ENCODE measurements at places on chromosomes 4 and X.

GRCh38 chrX:54826598-54826997, 19.1 kb downstream of the MAGED2 start:
- no peak for DNase-seq

GRCh38 chr4:111466811-111467604, 678.2 kb upstream of the FAM241A start:
- no peak for DNase-seq

DNA sequence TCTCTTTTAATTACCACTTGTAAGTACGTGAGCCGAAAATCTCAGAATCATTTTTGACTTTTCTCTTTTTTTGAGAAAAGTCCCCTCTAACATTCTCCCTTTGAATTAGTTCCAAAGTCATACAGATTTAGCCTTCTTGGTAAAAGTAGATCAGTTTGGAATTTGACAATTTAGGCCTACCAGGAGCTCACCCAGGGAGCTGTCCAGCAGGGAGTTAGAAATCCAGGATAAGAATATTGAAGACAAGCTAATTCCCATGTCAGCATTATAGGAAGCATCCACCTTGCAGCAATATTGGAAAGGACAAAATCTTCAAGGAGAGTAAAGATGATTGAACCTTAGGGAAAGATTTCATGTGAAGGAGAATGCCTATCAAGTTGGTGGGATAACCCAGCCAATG, 352.2 kb upstream of the CPEB2 start:
- no peak for DNase-seq

DNA sequence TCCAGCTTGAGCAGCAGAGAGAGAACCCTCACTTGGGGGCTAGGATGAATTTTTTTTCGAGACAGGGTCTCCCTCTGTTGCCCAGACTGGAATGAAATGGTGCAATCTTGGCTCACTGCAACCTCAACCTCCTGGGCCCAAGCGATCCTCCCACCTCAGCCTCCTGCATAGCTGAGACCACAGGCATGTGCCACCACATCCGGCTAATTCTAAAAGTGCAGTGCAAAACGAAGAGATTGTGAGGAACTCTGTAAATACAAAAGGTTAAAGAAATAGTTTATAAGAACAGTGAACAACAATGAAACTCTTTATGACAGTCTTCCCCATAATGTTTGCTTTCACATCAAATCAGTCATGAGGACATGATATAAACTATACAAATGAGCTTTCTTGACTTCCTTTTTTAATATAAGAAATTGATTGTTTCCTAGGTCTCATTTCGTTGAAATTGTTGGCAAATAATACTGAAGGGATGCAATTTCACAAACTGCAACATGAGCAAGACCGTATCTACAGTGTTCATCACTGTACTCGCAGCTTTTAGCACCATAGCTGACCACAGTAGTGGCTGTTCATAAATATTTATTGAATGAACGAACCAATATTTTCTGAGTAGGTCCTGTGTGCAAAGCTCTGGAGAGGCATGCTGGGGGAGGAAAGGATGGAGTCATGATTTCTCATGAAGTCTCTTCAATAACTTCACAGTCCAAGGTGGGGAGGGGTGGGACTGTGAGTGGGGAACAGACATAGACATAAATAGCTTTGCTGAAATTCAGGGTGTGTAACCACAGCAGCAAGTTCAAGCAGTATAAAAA, 116.1 kb downstream of the SHROOM3 start:
- no peak for DNase-seq

GRCh38 chrX:36071061-36071460, 151.5 kb downstream of the CFAP47 start:
- DNase-seq, result no peak

DNA sequence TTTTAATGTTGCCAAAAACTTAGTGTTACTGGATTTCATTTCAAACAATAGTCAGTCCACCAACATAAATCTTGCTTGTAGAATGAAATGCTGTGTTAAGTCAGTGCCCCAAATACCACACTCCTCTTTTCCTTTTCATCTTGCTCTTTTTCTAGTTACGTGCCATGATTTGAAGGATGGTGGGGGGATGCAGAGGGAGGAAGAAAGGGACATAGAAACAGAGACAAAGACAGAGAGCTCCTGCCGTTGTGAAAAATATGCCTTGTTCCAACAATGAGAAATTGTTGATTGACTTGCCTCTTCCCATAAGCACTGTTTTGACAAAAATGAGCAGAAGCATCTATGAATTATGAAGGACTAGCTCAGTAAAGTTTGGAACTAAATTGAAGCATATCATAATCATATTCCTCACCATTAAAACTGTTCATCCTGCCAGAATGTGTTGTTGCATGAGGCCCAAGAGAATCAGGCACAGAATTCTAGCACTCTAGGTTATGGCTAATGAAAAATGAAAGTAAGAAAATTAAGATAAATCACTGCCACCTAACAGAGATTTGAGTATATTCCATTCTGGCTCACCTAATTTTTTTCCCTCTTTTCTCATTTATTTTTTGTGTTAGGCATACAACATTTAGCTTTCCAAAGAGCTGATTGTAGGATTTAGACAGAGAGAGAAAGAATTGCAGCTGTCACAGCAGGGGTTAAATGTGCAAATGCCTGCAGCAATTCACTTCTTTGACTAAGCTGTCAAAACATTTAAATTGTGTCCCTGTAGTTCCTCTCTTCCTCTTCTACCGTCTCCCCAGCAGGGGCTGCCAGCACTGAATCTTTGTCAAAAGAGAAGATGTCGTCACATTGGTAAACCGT, 111.6 kb upstream of the PTPN13 start:
- DNase-seq, result no peak

DNA sequence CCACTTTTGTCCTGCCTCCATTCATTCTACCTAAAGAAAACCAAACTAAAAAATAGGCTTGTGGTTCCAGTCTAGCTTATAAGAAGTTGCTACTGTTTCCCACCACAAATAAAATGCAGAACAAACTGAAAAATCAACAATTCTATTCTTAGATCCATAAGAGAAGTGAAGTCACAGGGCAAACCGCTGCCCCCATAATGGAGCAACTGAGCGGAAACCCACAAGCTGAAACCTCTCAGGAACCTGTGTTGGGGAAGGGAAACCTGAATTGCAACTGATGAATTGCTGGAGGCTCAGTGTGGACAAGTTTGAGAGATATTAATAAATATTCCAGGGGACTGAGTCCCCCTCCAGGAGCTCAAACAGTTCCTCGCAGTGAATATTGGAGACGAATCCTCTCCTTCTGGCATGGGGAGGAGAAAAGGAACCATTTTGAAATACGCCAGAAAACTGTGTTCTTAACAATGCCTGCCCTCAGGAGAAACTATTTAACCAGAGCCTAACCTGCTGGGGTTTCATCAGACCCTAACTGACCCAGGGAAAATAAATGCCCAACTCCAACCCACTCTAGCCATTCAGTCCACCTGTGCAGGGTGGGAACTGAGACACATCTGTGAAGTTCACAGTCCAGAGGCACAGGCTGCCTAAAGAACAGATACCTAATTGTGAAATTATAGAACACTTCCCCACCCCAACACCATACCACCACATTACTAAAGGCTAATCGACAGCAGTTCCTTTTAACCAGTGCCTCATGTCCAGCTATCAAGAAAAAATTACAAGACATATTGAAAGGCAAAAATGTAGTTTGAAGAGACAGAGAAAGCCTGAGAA, 22.8 kb upstream of the SH3RF1 start:
- no peak for DNase-seq

DNA sequence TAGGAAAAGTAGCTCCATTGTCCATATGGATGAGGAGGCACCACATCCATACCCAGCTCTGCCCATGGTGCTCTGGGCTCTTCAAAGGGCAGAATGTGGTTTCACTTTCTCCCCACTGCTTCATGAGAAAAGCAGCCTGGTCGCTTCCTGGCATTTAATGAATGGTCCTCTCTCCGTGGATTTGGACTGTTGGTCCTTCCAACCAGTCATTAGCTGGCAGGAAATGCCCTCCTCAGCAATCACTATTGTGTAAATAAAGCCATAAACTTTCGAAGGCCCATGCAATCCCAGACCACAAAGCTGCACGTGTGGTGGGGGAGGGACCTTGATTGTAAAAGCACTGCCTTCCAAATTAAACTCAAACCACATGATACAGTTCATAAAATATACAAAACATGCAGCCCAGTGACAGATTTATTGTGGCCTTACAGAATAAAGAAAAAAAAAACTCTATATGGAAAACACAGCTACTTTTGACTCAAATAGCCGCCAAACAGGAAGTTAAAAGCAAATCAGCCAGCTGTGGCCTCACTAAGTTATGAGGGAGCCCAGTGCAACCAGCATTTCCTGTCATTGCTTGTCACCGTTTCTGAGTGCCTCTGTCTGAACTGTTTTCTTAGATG, 8.1 kb downstream of the MBNL3 start:
- DNase-seq, result no peak

DNA sequence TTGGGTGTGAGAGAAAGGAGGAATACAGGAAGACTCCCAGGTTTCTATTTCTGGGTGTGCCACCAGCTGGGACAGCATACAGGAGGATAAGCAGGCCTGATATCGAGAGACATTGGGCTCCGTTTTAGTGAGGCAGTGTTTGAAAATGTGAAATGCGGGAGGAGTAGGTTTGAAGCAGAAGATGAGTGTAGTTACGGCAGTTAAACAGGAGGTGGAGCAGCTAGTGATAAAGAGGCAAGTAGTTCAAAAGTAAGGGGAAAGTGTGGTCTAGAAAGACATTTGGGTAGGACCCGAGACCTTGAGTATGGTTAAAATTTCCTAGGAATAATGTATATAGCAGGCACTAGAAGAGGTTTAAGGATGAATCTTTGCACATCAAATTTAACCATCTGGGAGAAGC, 42.4 kb downstream of the DCUN1D4 start:
- peak; percentile 0 for DNase-seq

GRCh38 chr4:186644737-186645261, 78.9 kb downstream of the FAT1 start:
- no peak for DNase-seq

- no peak for DNase-seq
These were observed 14.8 kb upstream of the BBS7 start for GRCh38 chr4:121885115-121885514.

DNA sequence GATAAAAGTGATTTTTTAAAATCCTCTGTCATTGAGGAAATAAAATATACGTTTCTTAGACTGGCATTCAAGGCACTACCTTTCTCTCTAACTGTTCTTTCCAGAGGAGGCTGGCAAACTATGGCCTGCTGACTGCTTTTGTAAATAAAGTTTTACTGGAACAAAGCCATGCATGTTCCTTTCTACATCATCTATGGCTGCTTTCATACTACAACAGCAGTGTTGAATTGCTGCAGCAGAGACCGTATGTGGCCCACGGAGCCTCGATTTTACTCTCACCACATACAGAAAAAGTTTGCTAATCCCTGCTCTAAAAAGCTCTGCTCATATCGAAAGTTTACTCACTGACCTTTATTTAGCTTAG, 20.2 kb downstream of the SETD7 start:
- DNase-seq, result no peak

DNA sequence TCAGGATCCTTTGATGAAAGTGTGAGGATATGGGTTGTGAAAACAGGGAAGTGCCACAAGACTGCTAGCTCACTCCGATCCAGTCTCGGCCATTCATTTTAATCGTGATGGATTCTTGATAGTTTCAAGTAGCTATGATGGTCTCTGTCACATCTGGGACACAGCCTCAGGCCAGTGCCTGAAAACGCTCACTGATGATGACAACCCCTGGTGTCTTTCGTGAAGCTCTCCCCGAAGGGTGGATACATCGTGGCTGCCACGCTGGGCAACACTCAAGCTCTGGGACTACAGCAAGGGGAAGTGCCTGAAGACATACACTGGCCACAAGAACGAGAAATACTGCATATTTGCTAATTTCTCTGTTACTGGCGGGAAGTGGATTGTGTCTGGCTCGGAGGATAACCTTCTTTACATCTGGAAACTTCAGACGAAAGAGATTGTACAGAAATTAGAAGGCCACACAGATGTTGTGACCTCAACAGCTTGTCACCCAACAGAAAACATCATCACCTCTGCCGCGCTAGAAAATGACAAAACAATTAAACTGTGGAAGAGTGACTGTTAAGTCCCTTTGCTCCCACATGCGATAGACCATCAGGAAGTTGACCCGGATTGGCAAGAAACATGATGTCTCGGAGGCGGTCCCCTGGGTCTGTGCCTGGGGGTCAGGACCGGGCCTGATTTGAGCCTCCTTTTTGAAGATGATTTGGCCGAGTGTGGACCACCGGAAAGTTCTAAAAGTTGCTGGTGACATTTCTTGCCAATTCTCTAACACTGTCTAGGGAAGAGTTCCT, 22.2 kb downstream of the LIAS start:
- DNase-seq, result no peak

DNA sequence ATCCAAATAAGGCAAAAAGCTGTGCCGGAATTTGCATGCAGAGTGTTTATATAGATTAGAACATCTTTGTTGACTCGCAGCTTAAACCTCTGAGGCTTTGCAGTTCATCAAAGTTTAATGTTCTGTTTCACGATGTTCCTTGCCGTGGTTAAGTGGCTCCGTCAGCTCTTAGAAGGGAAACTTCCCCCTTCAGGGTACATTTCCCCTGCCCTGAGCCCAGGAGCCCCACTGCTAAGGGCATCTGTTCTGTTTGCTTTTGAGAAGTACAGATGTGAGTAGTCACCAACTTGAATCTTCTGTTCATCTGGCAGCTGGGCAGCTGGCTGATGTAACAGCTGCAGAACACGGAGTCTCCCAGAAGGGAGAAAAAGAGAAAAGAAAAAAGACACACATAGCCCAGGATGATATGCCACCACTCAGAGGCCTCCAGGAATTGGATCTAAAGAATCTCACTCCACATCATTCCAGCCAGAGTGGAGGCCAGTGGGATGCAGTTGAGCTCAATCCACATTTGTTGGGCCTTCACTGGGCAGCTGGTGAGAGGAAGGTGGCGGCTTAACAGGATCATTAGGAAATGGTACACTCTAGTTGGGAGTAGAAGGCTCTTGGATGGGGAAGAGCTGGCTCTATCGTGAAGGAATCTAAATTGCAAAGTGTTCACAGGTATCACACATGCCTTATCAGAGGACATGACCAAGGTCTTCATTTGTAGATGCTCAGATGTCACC, 178.7 kb upstream of the RBPJ start:
- no peak for DNase-seq

DNA sequence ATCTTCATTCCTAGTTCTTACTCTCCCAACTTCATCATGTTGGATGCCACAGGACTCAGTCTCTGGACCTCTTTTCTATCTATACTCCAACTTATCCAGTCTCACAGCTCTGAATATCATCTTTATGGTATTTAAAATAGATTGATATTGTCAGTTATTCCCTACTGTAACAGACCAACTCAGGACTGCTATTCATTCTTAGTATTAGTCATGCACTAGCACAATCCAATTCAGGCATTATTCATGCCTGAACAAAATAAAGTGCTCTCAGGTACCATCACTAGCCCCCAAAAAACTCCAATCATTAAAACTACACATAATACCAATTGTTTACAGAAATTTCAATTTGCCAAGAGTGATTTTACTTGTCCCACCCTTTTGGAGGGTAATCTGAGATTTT, 37.7 kb downstream of the FRYL start:
- no peak for DNase-seq

- DNase-seq, result no peak
These were observed 256.1 kb upstream of the ITM2A start for GRCh38 chrX:79623098-79623762.

GRCh38 chrX:12934850-12935249, 28.4 kb downstream of the TLR8 start:
- DNase-seq, result no peak

- no peak for DNase-seq
These were observed 108.4 kb downstream of the KLHL8 start for GRCh38 chr4:87112063-87112462.
